ENCODE measurements at places on chromosomes 3 and 15.

GRCh38 chr3:350871-351371 is 154.4 kb downstream of the CHL1 start:
- DNase-seq: no peak

- no peak for DNase-seq
Measured at GRCh38 chr15:31098953-31099740, 2.4 kb downstream of the TRPM1 start.

DNA sequence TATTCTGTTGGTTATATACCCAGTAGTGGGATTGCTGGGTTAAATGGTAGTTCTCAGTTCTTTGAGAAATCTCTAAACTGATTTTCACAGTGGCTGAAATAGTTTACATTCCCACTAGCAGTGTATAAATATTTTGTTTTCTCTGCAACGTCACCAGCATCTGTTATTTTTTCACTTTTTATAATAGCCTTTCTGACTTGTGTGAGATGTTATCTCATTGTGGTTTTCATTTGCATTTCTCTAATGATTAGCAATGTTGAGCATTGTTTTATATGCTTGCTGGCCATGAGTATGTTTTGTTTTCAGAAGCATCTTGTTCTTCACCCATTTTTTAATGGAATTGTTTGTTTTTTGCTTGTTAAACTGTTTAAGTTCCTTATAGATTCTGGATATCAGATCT is 612.7 kb upstream of the SGO1 start:
- DNase-seq: no peak

DNA sequence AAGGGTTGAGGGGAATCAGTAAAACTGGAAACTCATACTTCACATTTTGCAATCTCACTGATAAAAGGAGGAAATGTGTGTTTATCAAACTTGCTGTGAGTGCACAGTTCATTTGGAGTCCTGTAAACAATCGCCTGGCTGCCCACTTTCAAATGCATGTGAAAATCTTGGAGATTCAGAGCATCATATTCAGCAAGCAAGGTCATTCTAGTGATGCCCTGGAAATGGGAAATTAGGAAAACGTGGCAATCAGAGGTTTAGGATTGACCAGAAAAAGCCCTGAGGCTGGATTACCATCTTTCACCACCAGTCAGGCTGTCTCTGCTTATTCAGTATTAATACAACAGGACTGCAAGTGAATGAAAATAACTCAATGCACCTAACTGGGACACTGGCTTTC is 23.9 kb downstream of the DPH6 start:
- DNase-seq: peak; percentile 38

DNA sequence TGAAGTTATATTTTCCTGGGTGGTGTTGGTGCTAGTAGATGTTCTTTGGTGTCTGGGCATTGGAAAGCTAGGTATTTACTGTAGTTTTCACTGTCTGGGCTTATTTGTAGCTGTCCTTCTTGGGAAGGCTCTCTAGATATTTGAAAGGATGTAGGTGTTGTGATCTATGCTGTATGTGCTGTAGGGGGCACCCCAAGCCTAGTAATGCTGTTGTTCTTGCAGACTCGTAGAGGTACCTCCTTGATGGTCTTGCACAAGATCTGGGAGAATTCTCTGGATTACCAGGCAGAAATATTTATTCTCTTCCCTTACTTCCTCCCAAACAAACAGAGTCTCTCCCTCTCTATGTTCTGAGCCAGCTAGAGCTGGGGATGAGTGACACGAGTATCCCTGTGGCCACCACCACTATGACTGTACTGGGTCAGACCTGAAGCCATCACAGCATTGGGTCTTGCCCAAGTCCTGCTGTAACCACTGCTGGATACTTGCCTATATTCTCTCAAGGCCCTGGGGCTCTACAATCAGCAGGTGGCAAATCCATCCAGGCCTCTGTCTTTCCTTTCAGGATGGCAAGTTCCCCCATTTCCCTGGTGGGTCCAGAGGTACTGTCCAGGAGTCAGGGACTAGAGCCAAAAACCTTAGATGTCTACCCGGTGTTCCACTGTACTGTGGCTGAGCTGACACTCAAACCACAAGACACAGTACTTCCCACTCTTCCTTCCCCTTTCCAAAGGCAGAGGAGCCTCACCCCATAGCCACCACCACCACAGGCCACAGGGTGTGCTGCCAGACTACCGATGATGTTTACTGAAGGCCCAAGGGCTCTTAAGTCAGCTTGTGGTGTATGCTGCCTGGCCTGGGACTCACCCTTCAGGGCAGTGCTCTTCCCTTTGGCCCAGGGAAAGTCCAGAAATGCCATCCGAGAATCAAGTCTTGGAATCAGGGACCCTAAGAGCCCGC is 195.2 kb upstream of the DPPA4 start:
- DNase-seq: peak; percentile 79

GRCh38 chr3:8555113-8555661 is 53.6 kb downstream of the LMCD1 start:
- no peak for DNase-seq

DNA sequence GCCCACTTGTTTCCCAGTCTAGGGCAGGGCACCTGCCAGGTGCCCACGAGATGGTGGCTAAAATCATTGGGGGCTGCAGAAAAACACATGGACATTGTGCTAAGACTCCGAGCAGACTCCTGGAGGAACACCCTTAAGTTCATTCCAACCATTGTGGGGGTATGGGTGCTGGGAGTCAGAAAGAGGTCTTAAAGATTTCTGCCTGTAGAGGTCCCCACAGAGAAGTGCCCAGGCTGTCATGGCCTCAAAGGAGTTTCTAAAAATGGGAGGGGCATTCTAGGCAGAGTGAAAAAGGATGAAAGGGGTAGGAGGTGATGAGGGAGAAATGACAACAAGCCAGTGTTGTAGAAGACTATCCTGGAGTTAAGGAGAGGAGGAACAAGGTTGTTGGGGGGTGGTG is 17.1 kb downstream of the RBP1 start:
- DNase-seq: peak; percentile 47
